CD4-positive, CD25-positive, alpha-beta regulatory T cell (primary cell): ENCODE measurements at places on chromosomes 6 and 20.

GRCh38 chr6:137722749-137723272 lies 144.2 kb upstream of the TNFAIP3 start:
- no peaks in the 10 kb centered on the region for H3K36me3 ChIP-seq
- no peaks in the 10 kb centered on the region for H3K4me1 ChIP-seq
- peaks cover 2% of the 10 kb centered on the region for H3K27me3 ChIP-seq

GRCh38 chr6:163367497-163368183 lies 46.9 kb upstream of the QKI start:
- H3K4me3 ChIP-seq = no peak overlapping the region
- peaks cover 5% of the 10 kb centered on the region for H3K27me3 ChIP-seq
- no peaks in the 10 kb centered on the region for H3K36me3 ChIP-seq
- H3K27ac ChIP-seq = no peak overlapping the region
- no peaks in the 10 kb centered on the region for H3K4me1 ChIP-seq
- DNase-seq = no peak

DNA sequence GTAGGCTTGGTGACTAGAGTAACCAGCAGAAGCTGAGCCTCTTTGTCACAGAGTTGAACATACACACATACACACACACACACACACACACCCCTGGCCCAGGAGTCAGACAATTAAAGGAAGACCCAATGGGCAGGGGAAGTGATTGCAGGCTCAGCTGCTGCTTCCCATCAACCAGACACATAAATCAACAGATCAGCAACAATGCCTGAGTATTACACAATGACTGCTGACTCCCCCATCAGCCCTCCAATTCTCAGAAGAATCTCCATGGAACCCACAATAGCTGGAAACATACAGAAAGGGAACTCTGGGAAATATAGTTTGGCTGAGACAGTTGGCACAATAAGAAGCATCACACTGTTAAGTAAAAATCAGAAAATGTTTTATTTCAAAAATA lies 270.4 kb upstream of the PLCB4 start:
- H3K27me3 ChIP-seq = no peaks in the 10 kb centered on the region
- H3K4me1 ChIP-seq = no peaks in the 10 kb centered on the region
- H3K27ac ChIP-seq = no peak overlapping the region
- no peak for DNase-seq
- no peak overlapping the region for H3K4me3 ChIP-seq

DNA sequence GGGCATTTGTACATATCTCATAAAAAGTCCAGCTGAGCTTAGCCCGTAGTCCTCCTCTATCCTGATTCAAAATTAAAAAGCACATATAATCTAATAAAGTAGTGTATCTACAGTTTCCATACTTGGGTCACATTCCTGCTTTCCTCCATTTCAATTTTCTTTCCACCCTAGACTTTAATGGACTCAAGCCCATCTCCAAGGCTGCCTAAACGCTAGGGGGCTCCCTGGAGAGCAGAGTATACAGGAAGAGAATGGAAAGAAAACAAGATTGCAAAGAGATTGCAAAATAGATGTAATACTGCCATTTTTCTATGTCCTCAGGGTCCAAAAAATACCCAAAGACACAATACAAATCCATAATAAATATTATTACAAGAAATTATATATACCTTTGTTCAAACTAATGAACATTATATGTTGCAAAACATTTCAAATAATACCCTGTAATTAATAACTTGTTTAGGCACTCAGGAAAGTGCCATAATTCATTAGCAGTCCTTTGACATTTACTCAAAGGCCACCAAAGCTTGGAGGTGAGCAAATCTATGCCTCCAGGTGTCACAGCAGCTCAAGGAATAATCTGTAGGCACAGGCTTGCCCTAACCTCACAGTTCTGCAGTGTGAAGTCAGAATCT lies 2.4 kb upstream of the MCM3 start:
- peak; percentile 17 for DNase-seq
- peaks cover 9% of the 10 kb centered on the region for H3K36me3 ChIP-seq
- H3K4me1 ChIP-seq = peaks cover 43% of the 10 kb centered on the region
- H3K27me3 ChIP-seq = no peaks in the 10 kb centered on the region
- H3K4me3 ChIP-seq = peak overlapping the region; percentile 98

DNA sequence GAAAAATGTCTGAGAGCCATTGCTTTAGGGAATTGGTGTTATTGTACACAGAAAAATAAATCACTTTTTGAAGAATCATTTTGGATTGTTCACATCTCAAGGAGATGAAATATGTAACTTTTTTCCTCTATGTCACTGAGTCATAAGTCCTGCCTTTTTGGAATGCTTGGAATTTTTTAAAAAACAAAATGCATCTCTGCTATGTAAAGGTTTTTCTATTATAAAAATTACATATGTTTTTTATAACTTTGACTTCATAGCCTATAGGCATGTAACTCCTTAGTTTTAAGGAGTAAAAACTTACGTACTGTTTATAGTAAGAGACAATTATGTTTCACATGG lies 8.7 kb downstream of the RNF144B start:
- no peak overlapping the region for H3K4me3 ChIP-seq
- no peaks in the 10 kb centered on the region for H3K4me1 ChIP-seq
- no peak for DNase-seq
- no peaks in the 10 kb centered on the region for H3K36me3 ChIP-seq
- H3K27ac ChIP-seq = no peak overlapping the region

GRCh38 chr20:64082820-64083377 lies 1.3 kb downstream of the LKAAEAR1 start:
- H3K36me3 ChIP-seq = no peaks in the 10 kb centered on the region
- DNase-seq = no peak
- no peak overlapping the region for H3K27ac ChIP-seq

GRCh38 chr6:126553854-126554253 lies 213.9 kb downstream of the CENPW start:
- no peak overlapping the region for H3K4me3 ChIP-seq
- DNase-seq = no peak
- H3K27me3 ChIP-seq = no peaks in the 10 kb centered on the region
- no peaks in the 10 kb centered on the region for H3K36me3 ChIP-seq
- no peak overlapping the region for H3K27ac ChIP-seq
- H3K4me1 ChIP-seq = no peaks in the 10 kb centered on the region

GRCh38 chr6:87754828-87755227 lies 52.8 kb upstream of the AKIRIN2 start:
- no peaks in the 10 kb centered on the region for H3K4me1 ChIP-seq
- DNase-seq = no peak
- no peak overlapping the region for H3K27ac ChIP-seq

DNA sequence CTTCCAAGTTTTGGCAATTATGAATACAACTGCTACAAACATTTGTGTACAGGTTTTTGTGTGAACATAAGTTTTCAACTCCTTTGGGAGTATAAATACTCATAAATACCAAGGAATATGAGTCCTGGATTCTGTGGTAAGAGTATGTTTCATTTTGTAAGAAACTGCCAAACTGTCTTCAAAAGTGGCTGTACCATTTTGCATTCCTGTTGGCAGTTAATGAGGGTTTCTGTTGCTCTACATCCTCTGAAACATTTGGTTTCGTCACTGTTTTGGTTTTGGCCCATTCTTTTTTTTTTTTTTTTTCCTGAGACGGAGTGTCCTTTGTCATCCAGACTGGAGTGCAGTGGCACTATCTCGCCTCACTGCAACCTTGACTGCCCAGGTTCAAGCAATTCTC lies 8.5 kb downstream of the AP5S1 start:
- H3K27me3 ChIP-seq = no peaks in the 10 kb centered on the region
- no peak for DNase-seq

DNA sequence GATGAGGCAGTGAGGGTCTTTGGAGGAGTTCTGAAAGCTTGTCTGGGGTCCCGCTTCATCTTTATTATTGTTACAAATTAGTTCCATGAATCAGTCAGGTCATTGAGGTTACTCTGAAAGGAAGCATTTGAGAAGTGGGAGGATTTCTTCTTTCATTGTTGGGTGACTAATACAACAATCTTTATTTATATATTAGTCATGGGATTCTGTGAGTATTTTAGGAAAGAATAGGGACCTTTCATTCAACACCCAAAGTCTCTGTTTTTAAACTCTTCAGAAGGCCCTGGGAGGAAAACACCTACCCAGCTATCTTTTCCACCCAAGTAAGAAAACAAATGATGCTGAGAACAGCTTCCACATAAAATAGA lies 98.3 kb downstream of the SOD2 start:
- H3K27me3 ChIP-seq = no peaks in the 10 kb centered on the region
- no peaks in the 10 kb centered on the region for H3K36me3 ChIP-seq
- H3K27ac ChIP-seq = no peak overlapping the region
- no peak for DNase-seq
- H3K4me1 ChIP-seq = no peaks in the 10 kb centered on the region
- H3K4me3 ChIP-seq = no peak overlapping the region
